Caco-2 (cell line): ENCODE measurements at places on chromosomes 1 and 21. TPM values are rescaled to one million over a fixed set of nuclear protein-coding genes. Genes with fewer than 3 reads are reported as not detected.

The USH2A gene
- total RNA-seq = 0.11 and 0.26 TPM in 2 replicates

The HMCN1 gene
- total RNA-seq = 0.02 and 0.49 TPM in 2 replicates

The AGPAT3 gene
- total RNA-seq = 61.8 and 65.5 TPM in 2 replicates

The DYRK3 gene
- total RNA-seq = 0.16 TPM in 1 of 2 replicates, not detected in the other

The LRRN2 gene
- total RNA-seq = not detected in 2 replicates

The RNF187 gene
- total RNA-seq = 128 and 164 TPM in 2 replicates

The A3GALT2 gene
- not detected in 2 replicates for total RNA-seq

The PTPN14 gene
- total RNA-seq = 103 and 108 TPM in 2 replicates
